ENCODE measurements at places on chromosomes 5 and 9.

- no peak for DNase-seq
These were observed 126.1 kb downstream of the TMEM161B start for GRCh38 chr5:88142636-88142885.

GRCh38 chr5:160921423-160922285 is 69.6 kb upstream of the ATP10B start:
- no peak for DNase-seq

DNA sequence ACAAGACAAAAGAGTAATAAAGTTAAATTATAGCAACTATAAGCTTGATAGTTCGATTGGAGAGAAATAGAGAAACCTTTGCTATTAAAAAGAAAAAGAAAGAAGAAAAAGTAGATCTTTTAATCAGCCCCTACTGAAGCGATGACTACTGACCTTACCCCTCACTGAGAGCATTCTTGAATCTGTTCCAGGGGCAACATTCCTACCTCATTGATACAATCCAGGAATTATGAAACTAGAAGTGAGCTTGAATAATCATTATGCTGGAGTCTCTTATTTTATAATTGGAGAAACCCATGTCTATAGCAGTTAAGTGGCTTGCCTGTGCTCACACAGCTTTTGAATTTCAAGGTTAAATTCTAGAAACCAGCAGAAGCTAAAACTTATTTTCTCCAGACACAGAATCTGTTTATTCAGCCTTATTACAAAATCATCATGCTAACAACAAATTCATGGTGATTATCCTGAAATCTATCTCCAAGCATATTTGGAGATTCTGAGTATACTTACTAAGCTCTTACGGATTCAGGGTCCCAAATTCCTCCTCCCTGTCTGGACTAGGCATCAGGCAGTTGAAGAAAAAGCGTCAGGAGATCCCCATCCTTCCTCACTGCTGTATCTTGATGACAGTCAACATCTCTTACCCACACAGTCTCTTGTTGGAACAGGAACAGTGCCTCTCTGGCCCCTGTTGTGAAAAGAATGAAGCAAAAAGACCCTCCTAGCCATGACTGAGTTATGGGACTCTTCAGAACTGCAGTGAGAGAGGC is 547.6 kb upstream of the WWC1 start:
- DNase-seq = no peak

GRCh38 chr9:111178331-111179055 is 140.2 kb upstream of the LPAR1 start:
- DNase-seq = no peak

- no peak for DNase-seq
These were observed 186.2 kb upstream of the GRAMD2B start for GRCh38 chr5:126236994-126237393.

GRCh38 chr5:149129181-149129580 is 12.1 kb upstream of the ABLIM3 start:
- no peak for DNase-seq

GRCh38 chr9:73680831-73681230 is 529.2 kb downstream of the ANXA1 start:
- DNase-seq = no peak

- DNase-seq = no peak
These were observed 818.8 kb upstream of the TYRP1 start for GRCh38 chr9:11874414-11874813.

DNA sequence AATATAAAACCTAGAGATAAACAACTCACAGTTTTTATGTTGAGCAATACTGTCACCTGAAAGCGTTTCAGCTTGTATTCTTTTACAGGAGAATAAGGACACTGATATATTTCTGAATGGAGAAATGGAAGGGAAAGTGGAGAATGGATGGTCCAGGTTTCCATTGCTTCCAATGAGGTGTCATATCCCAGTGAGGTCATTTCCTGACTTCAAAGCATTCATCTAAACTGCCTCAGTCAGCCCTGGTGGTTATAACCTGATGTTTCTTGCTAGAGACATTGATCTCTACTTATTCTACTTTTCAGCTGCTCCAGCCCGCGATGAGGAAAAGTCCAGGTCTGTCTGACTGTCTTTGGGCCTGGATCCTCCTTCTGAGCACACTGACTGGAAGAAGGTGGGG is 2.6 kb downstream of the GABRA1 start:
- no peak for DNase-seq

Data from stimulated activated CD4-positive, alpha-beta T cell treated with anti-CD3 and anti-CD28 coated beads, Interleukin-1b, Interleukin-23, amount 100 ng/mL, for 24 hours (primary cell).